Effector CD8-positive, alpha-beta T cell (primary cell): ENCODE measurements at places on chromosomes 3 and 15.

DNA sequence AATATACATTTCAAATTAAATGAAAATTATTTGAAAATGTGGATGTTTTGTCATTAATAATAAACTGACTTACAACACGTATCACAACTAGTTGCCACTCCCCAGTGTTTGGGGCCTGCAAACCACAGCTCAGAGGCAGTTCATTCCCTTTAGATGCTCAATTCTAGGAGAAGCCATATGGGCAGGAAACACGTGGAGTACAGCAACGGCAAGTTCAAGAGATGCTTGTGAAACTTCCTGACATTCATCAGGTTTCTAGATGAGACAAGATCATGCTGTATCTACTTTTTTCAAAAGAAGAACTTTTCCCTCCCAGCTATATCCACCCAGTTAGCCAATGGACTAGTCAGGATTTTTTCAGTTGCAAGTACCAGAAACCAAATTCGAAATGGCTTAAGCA lies 17.6 kb upstream of the PLA2G4D start:
- DNase-seq: no peak

DNA sequence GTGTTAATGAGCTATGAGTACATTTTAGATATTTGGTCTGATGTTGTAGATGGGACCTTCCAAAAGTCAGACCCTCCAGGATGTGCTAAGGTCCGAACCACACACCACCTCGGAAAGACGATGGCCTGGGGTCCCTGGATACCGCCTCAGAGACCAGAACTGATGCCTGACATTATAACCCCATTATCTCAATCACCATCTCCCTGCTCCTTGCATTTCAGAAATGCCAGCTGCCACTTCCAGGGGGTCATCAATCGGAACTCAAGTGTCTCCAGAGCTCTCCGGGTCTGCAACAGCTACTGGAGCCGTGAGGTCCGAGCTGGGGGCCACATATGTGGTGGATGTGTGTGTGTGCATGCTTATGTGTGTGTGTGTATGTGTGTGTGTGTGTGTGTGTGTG lies 7.9 kb downstream of the DUOX1 start:
- no peak for DNase-seq

DNA sequence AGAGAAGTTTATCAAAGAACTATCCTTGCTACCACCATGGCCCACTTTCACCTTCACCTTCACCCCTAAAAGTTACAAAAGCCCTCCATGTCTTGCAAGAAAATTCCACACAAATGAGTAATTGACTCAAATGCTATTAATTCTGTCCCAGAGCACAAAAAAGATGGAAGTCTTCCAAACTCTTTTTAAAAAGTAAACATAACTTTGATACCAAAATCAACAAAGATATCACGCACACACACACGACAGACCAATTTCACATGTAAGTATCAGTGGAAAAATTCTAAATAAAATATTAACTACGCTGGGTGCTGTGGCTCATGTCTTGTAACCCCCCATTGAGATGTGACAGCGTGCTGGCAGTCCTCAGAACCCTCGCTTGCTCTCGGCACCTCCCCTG lies 1.1 kb upstream of the MCCC1 start:
- no peak for DNase-seq

GRCh38 chr3:111610189-111610588 lies 15.0 kb upstream of the ZBED2 start:
- DNase-seq: no peak

DNA sequence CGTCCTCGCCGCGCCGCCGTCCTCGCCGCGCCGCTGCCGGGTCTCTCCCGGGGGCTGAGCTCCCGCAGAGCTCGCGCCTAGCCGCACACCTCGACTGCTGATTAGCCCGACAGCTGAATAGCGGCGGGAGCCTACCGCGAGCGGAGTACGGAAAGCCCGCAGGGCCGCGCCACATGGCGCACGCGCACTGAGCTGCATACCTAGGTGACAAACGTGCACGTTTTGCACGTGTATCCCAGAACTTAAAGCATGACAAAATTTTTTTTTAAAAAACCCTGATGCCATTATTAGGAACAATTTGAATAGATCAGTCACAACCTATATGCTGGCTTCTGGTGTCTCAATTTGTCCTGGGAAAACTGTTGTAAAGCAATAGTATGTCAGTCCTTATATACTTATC lies at the start of gene GOLGA8A:
TSS of gene GOLGA8A (minus strand) at position 122 of the 400 bp plus-strand sequence. CDS start 48,117 bp downstream, outside the sequence.
- peak; percentile 23 for DNase-seq

- DNase-seq: no peak
These were observed 10.0 kb downstream of the PLA2G4B start for GRCh38 chr15:41848631-41849030.

DNA sequence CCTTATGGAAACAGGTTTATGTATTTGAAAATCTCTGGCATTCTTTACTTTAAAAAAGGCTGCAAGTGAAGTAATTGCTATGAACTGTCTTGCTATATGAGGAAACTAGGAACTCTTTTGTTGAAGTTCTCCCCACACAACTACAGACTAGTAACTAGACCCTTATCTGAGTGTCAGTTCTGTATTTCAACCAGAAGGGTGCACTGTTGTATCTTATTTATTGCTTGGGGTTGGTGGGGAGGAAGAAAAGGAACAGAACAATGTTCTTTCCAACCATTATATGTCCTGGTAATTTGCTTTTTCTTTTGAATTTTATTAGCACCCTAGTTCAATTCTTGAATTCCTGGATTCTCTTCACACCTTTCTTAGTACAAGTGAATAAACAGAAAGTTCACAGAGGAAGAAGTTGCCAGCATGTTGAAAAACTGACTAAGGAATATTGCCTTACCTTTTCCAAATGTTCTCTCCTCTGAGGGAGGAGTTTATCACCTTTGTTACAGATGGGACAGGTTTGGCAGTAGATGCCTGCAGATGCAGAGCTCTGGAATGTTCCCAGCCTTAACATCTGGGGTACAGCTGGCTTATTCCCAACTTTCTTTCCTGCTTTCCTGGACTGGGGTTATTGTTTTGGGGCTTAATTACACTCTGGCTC lies 162.4 kb upstream of the CFAP20DC start:
- DNase-seq: no peak

DNA sequence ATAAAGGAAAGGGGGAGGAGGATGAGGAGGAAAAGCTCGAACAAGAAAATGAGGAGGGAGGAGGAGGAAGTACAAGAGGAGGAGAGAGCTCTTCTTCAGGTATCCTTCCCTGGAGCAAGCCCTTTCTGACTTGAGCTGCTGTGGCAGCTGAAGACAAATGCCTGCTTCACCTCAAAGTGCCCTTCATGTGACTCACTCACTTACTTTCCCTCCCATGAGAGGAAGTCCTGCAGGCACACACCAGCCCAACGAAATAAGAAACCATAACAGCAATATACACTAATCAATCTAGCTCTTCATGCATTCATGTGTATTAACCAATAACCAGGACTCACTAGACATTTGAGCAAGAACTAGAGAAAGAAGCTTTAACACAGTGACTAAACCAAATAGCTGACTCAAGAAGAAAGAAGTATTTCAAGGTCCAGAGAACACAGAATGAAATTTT lies 251.9 kb downstream of the IGSF11 start:
- DNase-seq: no peak

DNA sequence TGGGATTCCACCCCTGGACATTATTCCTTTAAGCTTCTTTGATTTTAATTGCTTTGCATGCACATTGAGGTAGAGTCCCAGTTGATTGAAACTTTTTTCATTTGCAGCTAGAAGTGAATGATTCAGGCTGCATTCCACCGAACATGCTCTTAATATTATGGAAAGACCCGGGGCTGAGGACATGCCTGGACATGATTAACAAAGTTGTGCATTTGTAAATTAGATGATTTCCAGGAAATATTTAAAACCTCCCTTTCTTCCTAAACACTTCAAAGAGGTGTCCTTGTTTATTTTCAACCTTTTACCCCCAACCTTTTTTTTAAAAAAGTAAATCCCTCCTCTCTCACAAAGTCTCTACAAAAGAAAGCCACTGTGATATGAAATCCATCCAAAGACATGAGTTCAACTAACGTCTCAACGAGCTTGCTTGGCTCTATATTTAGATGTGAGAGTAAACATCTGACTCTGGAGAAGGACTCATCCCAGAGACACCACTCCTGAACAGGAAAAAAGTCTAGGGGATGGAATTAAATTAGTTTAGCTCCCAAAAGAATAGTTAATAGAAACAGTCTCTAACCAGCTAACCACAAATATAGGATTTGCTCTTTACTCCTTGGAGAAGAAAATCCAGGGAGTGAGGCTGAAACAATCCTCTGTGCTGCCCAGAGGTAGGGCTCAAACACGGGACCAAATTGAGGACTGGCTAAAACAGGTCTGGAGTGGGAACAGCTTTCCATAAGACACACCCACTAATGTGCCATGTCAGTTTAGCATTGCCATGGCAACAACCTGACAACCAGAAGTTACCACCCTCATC lies 83.1 kb downstream of the XXYLT1 start:
- no peak for DNase-seq

DNA sequence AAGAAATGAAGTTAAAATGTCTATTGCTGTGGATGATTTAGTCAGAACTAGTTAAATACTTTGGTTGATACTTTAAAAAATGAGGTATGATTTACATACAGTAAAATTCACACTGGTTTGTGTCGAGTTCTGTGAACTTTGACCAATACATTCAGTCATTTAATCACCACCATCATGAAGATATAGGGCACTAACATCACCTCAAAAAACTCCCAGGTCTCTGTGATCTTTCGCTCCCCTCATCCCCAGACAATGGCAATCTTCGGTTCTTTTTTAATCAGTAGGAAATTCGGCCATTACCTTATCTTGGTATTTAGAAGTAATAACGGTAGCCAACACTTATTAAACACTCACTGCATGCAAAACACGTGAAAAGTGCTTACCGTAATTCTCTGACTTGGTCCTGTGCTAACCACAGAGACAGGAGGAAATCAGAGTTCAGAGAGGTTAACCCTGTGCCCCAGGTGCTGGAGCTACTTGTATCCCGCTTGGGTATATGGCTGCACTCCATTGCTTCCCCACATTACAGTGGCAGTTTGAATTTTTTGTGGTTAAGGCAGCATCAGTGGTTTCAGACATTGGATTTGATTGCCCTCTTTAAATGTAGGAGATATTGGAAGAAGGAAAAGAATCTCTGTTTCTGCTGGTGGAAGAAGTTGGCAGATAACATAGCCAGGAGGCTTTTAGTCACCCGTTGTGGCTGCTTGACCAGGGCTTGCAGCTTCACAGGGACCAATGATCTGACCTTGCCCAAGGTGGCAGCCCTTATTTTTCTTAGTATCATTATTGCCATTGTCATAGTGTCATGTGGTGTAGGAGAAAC lies 4.2 kb downstream of the PLCL2 start:
- no peak for DNase-seq

DNA sequence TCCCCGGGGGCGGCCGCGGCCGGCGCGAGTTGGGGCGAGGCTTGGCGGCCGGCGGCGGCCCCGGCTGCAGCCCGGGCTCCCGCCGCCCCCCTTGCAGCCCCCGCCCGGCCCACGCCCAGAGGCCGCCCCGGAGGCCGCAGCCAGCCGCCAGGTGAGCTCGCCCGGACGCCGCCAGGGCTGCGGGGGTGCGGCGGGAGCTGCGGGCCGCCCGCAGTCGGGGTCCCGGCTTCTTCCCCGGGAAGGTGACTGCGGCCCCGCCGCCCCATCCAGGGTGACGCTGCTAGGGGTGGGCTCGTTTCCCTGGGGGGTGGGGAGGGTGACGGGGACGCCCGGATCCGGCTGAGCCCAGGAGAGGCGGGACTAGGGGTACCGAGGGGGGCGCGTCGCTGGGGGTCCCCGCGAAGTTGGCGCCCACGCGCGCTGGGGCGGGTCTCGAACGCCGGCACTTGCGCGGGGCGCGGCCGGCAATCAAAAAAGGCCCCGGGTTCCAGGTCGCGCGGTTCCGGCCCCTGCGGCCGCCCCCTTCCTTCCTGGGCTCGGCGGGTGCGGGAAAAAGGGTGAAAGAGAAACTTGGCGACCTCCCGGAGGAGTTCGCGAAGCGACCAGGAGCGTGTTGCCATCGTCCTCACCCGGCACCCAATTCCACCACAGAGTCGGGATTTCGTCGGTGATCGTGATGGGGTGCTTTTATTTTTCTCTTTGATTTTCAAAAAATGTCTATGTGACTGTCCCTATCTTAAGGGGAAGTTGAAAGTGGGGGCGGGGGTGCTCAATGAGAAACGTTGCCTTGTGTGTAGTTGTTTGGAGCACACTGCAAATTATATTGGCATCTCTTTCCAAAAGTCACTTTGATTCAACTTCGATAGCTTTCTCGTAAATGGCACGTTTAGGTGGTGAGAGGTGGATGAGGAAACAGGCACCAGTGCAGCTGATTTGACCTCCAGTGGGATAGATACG lies 619 bp downstream of the ATXN7 start:
- DNase-seq: peak; percentile 40
